ENCODE measurements at places on chromosomes 1 and 21.

DNA sequence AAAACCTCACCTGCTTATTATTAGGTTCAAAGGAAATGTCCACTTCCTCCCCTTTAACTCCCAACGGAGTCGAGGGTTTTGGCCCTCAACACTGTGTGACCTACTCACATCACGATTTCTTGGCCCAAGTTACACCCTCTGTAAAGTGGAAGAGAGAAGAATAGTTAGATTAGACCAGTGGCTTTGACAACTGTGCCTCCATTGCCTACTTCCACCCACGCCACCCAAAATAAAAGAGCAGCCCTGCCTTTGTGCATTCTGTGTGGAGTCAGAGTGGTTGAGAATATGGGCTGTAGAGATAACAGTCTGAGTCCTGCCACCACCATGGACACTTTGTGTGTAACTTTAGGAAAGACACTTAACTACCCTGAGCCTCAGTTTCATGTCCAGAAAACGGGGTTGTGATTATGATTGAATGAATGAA is 4.1 kb upstream of the HDGF start:
- no peak for DNase-seq

GRCh38 chr1:910881-911721 is 12.6 kb upstream of the SAMD11 start:
- no peak for DNase-seq

GRCh38 chr1:85677656-85678055 is 30.6 kb downstream of the ZNHIT6 start:
- DNase-seq: no peak

- DNase-seq: no peak
Measured at GRCh38 chr1:166884040-166884642, 8.1 kb upstream of the TADA1 start.

GRCh38 chr1:109181085-109181806 is 32.5 kb upstream of the SARS1 start:
- DNase-seq: no peak

DNA sequence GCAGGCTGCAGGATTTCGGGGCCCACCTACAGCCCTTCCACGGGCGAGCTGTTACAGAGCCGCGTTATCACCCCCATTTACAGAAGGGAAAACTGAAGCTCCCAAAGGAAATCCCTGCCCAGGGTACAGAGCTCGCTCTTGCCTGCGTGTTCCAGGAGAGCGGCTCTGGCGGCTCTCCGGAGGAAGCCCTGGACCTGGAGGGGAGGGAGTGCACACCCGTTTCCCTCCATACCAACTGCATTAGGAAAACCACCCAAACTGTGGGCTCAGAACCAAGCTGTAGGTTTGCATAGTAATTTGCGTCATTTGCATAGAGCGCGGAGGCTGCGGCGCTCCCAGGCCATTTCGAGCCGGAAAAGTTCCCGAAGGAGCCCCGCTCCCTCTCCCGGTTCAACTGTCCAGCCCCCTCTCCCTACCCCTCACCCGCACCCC is 24.7 kb upstream of the ADGRB2 start:
- peak; percentile 28 for DNase-seq

GRCh38 chr1:38250356-38250755 is 203.8 kb upstream of the POU3F1 start:
- DNase-seq: no peak

DNA sequence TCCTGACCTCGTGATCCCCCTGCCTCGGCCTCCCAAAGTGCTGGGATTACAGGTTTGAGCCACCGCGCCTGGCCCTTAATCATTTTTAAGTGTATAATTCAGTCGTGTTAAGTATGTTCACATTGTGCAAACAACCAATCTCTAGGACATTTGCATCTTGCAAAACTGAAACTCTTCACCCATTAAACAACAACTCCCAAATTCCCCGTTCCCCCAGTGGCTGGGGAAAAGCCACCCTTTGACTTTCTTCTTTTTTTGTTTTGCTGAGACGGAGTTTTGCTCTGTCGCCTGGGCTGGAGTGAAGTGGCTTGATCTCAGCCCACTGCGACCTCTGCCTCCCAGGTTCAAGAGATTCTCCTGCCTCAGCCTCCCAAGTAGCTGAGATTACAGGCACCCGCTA is 6.5 kb upstream of the THEMIS2 start:
- no peak for DNase-seq

DNA sequence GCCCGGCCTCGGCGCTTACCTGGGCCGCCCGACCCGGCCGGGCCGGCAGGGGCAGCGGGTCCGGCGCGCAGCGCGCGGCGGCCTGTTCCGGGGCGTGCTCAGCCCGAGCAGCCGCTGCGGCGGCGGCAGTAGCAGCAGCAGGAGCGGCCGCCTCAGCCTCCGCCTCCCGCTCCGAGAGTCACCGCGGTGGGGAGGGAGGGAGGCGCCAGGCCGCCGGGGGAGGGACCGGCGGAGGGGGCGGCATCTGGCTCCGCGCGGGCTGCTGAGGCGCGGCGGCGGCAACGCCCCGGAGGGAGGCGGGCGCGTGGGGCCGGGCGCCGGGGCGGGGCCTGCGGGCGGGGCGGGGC is at the start of gene CTNNBIP1:
Gene CTNNBIP1, minus strand, starts transcription at position 194 of the 347 bp plus-strand sequence. CDS start 38,205 bp downstream, outside the sequence.
- no peak for DNase-seq

- no peak for DNase-seq
Measured at GRCh38 chr1:2948001-2948750, 73.1 kb upstream of the ACTRT2 start.

Data from BJ (cell line).